ENCODE measurements at places on chromosomes 11 and 22.

- DNase-seq = no peak
Measured at GRCh38 chr22:24285245-24285644, 14.6 kb downstream of the SPECC1L start.

- DNase-seq = no peak
Measured at GRCh38 chr11:93498641-93499040, 44.5 kb downstream of the SMCO4 start.

- no peak for DNase-seq
Measured at GRCh38 chr11:100841711-100842407, 154.8 kb downstream of the ARHGAP42 start.

DNA sequence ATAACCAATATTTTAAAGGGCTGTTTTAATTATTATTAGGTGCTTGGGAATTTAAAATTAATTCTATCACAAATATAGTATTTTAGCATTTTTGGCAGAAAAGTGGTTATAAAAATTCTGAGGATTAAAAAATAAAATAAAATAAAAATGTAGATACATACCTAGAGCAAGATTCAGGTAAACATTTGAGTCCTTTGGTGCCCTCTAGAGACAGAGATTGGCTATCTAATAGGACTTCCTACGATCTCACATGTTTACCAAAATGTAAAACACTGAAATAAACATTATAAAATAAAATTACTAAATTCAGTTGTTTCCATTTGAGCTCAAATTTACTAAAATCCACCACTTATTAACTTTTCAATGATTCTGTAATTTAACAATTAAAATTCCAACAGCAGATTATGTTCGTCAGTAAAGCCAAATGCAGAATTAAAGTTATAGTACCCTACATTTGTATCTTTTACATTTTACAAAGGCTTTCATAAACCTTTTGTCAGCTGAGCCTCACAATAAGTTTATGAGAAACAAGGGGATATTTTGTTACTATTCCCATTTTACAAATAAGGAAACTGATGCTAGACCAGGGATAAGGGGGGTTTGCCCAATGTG lies 27.7 kb downstream of the SLC36A4 start:
- DNase-seq = peak; percentile 22

DNA sequence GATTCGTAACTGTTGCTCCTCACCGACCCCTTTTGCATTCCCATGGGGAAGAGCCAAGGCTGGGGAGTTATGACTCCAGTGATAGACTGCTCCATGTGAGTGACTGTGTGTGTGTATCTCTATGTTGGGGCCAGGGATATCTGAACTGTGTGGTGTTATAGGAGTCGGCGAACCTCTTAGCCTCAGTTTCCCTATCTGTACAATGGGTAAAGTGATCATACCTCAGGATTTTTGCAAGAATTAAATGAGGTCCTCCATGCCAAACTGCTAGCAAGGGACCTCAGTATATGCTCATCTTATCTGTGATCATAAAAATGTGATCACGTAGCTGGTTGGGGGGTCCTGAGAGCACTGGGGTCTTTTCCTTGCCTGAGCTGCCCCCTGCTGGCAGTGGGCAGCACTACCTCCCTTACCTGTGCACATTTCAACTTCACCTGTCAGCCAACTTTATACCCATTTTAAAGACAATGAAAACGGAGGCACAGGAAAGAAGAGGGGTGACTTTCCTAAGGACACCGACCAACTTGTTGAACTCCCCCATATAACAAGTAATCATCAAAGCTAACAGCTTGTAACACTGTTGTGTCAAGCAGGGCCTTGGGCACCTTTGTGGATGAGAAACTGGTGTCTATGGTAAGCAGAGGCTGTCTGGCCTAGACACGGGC lies 1.4 kb upstream of the DPP3 start:
- DNase-seq = no peak

DNA sequence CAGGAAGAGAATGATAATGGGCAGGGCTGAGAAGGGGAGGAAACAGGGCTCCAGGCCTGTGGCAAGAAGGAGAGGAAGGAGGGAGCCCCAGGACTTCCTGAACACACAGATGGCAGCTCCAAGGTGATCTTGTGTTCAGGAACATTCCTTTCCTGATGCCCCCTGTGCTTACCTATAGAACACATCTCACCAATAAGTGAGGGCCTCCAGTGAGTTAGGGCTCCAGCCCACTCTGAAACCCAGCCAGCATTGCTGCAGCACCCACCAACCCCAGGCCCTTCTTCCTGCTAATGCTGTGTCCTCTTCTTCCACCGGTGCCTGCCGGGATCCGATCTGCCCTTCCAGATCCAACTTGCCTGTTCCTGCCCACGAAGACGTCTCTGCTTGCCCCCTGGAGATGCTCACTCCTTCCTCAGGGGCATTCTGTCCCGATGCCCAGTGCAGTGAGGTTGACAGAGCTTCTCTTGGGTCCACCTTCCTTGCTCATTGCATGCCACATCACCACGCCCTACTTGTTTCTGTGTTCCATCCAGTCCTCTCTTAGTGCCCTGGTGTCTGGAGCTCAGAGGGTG lies 17.4 kb downstream of the ANKK1 start:
- no peak for DNase-seq

DNA sequence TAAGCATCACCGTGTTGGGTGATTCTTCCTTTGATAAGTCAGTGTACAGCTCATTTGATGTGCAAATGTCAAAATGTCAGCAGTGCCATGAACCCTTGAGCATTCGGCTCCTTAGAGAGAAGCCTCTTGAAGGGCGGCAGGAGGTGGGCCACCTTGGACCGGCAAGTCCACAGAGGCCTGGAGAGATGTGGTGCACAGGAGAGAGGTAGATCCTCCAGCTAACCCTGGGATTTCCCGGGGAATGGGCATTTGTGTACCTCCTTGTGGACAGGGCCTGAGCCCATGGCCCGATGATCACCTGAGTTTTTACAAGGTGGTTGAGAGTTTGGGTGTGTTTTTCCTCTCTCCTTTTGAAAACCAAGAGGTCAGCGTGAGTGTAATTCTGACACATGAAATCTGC lies 133.2 kb upstream of the RCN1 start:
- no peak for DNase-seq

Measured in glomerular endothelial cell (primary cell).